ENCODE measurements at places on chromosomes 2 and 18.
A peak's percentile ranks its signal among the peaks of the same experiment; 100 is the strongest.

GRCh38 chr2:64157792-64158191 is 13.6 kb upstream of the PELI1 start:
- no peaks in the 10 kb centered on the region for H3K4me1 ChIP-seq
- no peak overlapping the region for H3K4me3 ChIP-seq
- peaks cover 2% of the 10 kb centered on the region for H3K36me3 ChIP-seq
- no peaks in the 10 kb centered on the region for H3K27me3 ChIP-seq
- DNase-seq = no peak

DNA sequence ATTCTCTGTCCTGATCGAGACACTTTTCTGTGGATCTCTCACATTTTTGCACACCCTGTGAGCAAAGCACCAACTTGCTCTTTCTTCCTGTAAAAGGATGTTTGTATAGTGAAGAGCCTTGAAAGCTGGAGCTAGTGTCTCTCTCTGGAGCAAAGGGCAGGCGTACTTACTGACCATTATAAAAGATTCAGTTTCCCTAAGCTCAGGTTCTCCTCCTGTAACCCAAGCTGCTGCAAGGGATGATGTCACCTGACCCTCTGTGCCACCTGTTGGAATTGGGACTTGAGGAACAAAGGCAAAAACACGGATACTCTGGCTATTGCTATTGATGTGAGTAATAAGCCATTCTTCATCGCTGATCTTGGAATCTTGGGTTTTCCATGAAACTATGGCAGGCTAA is 52.6 kb upstream of the NEMP2 start:
- H3K4me1 ChIP-seq = peaks cover 16% of the 10 kb centered on the region
- peaks cover 2% of the 10 kb centered on the region for H3K36me3 ChIP-seq
- no peak overlapping the region for H3K4me3 ChIP-seq
- no peak overlapping the region for H3K27ac ChIP-seq

- no peak overlapping the region for H3K4me3 ChIP-seq
- H3K27ac ChIP-seq = no peak overlapping the region
- no peak for DNase-seq
Measured at GRCh38 chr2:140643761-140644187, 1487.0 kb downstream of the LRP1B start.

GRCh38 chr18:24923138-24923537 is 428.8 kb downstream of the ZNF521 start:
- H3K27ac ChIP-seq = no peak overlapping the region
- no peak for DNase-seq
- H3K4me3 ChIP-seq = no peak overlapping the region
- H3K36me3 ChIP-seq = no peaks in the 10 kb centered on the region

GRCh38 chr2:85222792-85223191 is 89.6 kb downstream of the TCF7L1 start:
- peaks cover 3% of the 10 kb centered on the region for H3K36me3 ChIP-seq
- H3K4me3 ChIP-seq = peak overlapping the region; percentile 4
- DNase-seq = no peak
- peaks cover 24% of the 10 kb centered on the region for H3K4me1 ChIP-seq
- H3K27me3 ChIP-seq = no peaks in the 10 kb centered on the region

GRCh38 chr2:37026050-37026449 is 58.1 kb downstream of the HEATR5B start:
- peaks cover 4% of the 10 kb centered on the region for H3K36me3 ChIP-seq
- no peak overlapping the region for H3K27ac ChIP-seq
- no peak overlapping the region for H3K4me3 ChIP-seq
- no peaks in the 10 kb centered on the region for H3K27me3 ChIP-seq
- no peaks in the 10 kb centered on the region for H3K4me1 ChIP-seq

DNA sequence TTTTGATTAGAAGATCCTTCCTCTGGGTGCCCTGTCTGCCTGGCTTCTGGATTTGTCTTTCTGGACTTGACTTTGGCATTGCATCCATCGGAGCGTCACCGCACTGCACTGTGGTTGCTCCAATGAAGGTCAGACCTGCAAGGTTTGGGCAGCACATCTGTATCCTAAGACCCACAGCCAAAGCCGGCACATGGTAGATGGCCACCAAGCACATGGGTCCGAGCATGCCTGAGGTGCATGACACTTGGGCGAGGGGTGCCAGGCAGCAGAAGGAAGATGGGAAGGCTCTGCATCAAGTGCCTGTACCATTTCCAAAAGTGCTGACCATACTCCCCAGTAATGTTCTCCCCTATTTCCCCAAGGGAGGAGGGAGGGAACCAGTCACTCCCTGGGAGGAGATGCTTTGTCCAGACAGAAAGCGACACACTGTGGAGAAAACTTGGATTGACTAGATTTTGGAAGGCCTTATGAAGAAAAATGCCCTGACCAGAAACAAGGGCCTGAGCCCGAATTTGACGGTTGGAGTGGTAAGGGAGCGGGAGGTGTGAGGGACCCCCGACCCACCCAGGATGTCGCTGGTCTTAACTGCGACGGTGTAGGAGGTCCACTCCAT is 149.9 kb downstream of the LOXHD1 start:
- H3K36me3 ChIP-seq = no peaks in the 10 kb centered on the region
- H3K4me1 ChIP-seq = no peaks in the 10 kb centered on the region
- no peak overlapping the region for H3K4me3 ChIP-seq
- no peak overlapping the region for H3K27ac ChIP-seq
- no peak for DNase-seq

GRCh38 chr2:108616751-108617161 is 82.5 kb downstream of the LIMS1 start:
- H3K27ac ChIP-seq = no peak overlapping the region
- DNase-seq = no peak
- H3K4me1 ChIP-seq = peaks cover 76% of the 10 kb centered on the region
- no peak overlapping the region for H3K4me3 ChIP-seq
- no peaks in the 10 kb centered on the region for H3K36me3 ChIP-seq
- no peaks in the 10 kb centered on the region for H3K27me3 ChIP-seq

- H3K27ac ChIP-seq = no peak overlapping the region
- no peaks in the 10 kb centered on the region for H3K36me3 ChIP-seq
- peaks cover 4% of the 10 kb centered on the region for H3K4me1 ChIP-seq
- H3K4me3 ChIP-seq = no peak overlapping the region
- DNase-seq = no peak
- H3K27me3 ChIP-seq = no peaks in the 10 kb centered on the region
Measured at GRCh38 chr2:127434515-127434914, 16.3 kb downstream of the PROC start.

DNA sequence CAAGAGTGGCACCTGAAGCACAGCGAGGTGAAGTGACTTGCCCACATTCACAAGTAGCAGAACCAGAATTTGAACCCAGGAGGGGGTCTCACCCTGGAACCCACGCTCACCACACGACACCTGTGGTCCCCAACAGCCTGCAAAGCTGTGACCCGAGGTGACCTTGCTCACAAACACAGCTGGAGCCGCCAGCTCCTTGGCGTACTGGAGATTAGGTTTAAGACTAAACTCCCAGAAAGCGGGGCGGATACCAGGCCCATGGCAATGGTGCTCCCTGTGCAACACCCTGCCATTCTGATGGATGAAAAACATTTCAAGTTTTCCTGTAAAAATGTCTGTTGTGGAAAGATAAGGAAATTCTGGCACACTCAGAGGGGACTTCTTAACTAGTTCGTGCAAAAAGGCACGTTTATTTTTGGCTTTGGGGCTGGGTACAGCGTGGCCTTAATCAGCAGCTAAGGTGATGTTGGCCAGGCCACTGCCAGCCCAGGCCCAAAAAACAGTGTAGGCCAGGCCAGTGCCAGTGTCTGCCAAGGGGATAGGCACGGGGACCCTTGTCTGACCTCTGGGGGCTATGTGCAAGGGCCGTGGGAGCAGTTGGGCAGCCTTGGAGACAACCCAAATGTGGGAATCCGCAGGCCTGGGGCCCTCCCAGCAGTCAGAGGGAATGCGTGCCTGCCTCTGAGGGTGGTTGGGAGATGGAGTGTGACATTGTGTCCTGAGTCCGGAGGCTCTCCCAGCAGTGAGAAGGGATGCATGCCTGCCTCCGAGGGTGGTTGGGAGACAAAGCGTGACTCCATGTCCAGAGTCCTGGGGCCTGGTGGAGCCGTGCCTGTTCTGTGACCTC is 185.0 kb upstream of the HS6ST1 start:
- no peaks in the 10 kb centered on the region for H3K27me3 ChIP-seq
- no peak for DNase-seq
- no peak overlapping the region for H3K4me3 ChIP-seq

DNA sequence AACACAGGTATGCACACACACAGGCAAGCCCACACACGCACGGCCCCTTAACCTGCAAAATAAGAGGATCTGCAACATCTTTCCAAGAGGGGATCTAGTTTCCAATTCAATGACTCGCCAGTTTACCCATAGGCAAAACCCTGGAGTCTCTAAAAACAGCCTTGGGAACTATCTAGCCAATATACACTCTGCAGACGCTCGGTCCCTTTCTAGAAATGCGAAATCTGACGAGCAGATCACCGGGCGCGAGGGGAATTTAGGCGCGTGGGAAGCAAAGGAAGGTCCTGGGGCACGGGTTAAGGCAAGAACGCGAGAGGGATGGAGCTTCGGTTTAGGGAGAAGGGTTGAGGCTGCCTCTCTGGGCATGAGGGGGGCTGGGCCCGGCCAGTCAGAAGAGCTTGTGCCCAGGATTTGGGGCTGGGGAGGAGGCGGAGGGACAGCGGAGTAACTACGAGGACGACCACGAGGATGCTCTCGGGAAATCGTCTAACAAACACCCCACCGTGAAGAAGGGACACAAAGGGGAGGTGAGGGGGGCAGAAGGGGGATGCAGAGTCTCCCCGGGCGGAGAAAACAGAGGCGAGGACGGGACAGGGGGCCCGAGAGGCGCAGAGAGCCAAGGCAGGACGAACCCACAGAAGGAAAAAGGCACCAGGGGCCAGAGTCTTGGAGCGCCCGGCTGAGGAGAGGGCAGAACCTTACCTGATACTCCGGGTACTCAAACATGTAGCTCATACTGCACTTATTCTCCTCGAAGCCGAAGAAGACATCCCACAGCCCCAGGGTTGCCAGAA is 542 bp downstream of the PGAP1 start:
- H3K4me3 ChIP-seq = peak overlapping the region; percentile 100
- peak; percentile 28 for DNase-seq
- H3K27me3 ChIP-seq = peaks cover 3% of the 10 kb centered on the region
- peak overlapping the region; percentile 99 for H3K27ac ChIP-seq
- peaks cover 55% of the 10 kb centered on the region for H3K4me1 ChIP-seq

DNA sequence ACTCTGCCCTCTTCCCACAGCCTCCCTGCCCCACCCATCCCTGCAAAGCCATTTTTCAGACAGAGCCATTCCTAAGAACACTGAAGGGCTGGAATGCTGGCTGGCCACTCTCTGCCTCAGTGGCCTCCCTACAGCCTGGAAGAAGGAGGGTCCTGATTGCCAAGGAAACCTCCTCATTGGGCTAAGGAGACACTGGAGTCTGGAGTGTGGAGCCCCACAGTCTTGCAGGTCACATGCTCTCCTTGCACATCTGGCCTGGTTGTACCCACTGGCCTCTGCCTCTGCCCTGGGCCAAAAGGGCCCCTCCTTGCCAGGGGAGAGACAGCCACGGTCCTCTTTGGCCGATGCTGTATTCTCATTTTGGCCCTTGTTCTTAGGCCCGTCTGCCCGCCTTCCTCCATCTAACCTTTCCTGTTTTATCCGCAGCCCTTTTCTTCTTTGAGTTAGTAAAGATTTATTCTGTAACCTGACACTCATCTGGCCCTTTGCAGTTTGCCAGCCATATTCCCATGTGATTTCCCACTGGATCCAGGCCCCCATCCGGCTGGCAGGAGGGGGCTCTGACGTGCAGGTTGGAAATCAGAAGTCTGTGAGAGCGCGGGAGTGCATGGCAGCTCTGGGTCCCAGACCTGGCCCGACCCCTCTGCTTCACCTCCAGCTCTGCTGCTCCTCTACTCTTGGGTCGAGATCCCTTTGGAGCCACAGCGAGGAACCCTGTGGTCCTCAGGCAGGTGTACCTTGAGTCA is 11.0 kb upstream of the CATIP start:
- H3K4me1 ChIP-seq = peaks cover 8% of the 10 kb centered on the region
- no peak for DNase-seq
- H3K27ac ChIP-seq = peak overlapping the region; percentile 14
- H3K36me3 ChIP-seq = peaks cover 2% of the 10 kb centered on the region
- no peaks in the 10 kb centered on the region for H3K27me3 ChIP-seq
- H3K4me3 ChIP-seq = no peak overlapping the region

DNA sequence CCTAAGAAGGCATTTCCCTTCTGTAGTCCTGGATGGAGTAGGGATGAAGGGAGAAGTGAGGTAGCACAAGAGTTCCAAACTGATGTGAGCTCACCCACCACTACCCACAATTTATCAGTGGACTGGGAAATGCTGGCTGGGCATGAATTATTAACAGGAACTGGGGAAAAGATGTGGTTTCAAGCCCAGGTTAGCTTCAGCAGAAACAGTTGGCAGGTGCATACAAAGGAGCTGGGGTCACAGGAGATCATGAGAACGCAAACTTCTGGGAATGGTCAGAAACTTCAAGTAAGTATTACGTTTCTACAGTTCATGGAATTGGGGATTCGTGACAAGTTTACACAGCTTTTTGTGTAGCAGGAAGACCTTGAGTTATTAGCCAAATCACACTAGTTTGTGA is 5.4 kb downstream of the CCDC141 start:
- no peaks in the 10 kb centered on the region for H3K4me1 ChIP-seq
- no peak overlapping the region for H3K27ac ChIP-seq
- H3K4me3 ChIP-seq = no peak overlapping the region
- no peak for DNase-seq

- peaks cover 10% of the 10 kb centered on the region for H3K36me3 ChIP-seq
- no peak for DNase-seq
- no peaks in the 10 kb centered on the region for H3K27me3 ChIP-seq
- no peak overlapping the region for H3K4me3 ChIP-seq
- no peak overlapping the region for H3K27ac ChIP-seq
Measured at GRCh38 chr2:205148755-205149154, 533.5 kb upstream of the NRP2 start.

GRCh38 chr18:46335534-46336101 is 231.4 kb downstream of the HAUS1 start:
- peaks cover 2% of the 10 kb centered on the region for H3K36me3 ChIP-seq
- peaks cover 72% of the 10 kb centered on the region for H3K4me1 ChIP-seq
- H3K27ac ChIP-seq = peak overlapping the region; percentile 98
- DNase-seq = peak; percentile 28
- H3K4me3 ChIP-seq = peak overlapping the region; percentile 97

GRCh38 chr18:40752316-40752715 is 1202.7 kb upstream of the PIK3C3 start:
- no peaks in the 10 kb centered on the region for H3K36me3 ChIP-seq
- no peaks in the 10 kb centered on the region for H3K4me1 ChIP-seq
- H3K4me3 ChIP-seq = no peak overlapping the region
- DNase-seq = no peak

- no peak overlapping the region for H3K4me3 ChIP-seq
- no peak for DNase-seq
- H3K36me3 ChIP-seq = no peaks in the 10 kb centered on the region
Measured at GRCh38 chr2:133894429-133894828, 326.2 kb upstream of the NCKAP5 start.

- no peak overlapping the region for H3K27ac ChIP-seq
- peaks cover 30% of the 10 kb centered on the region for H3K36me3 ChIP-seq
- H3K4me1 ChIP-seq = peaks cover 2% of the 10 kb centered on the region
- no peak overlapping the region for H3K4me3 ChIP-seq
- no peak for DNase-seq
Measured at GRCh38 chr2:201465524-201465971, 14.0 kb downstream of the STRADB start.

- H3K4me1 ChIP-seq = peaks cover 24% of the 10 kb centered on the region
- H3K36me3 ChIP-seq = peaks cover 10% of the 10 kb centered on the region
- H3K27ac ChIP-seq = no peak overlapping the region
- no peak for DNase-seq
- H3K4me3 ChIP-seq = no peak overlapping the region
Measured at GRCh38 chr18:76881744-76882143, 59.4 kb downstream of the ZNF236 start.

Measured in neural crest cell (in vitro differentiated cells).